ENCODE measurements at places on chromosomes 5 and 9.

GRCh38 chr9:109238655-109239054 is 71.6 kb upstream of the FRRS1L start:
- no peak for DNase-seq

- DNase-seq, result no peak
Observed at GRCh38 chr5:27313549-27313948, 275.2 kb upstream of the CDH9 start.

GRCh38 chr9:3018691-3019230 is 174.9 kb upstream of the PUM3 start:
- DNase-seq, result no peak

GRCh38 chr5:132447196-132447595 is 43.4 kb downstream of the IRF1 start:
- no peak for DNase-seq

DNA sequence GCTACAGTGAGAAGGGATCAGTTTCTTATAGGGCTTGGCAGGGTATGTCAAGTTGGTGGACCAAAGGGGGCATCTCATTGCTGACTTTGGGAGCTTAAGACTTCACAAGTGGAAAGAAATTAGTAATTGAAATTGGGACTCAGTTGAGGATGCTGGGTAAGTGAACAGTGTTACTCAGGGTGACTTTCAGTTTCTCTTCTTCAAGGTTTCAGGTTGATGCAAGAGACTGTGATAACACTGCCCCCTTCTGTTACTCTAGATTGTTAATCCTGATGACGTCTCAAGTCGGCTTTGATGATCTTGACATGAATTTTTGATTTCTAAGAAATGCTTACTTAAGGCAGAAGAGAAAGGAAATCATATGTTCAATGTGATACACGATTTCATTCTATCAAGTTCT is 21.3 kb downstream of the KCTD16 start:
- DNase-seq, result no peak

- DNase-seq, result no peak
Observed at GRCh38 chr5:146306838-146307237, 31.8 kb upstream of the POU4F3 start.

- no peak for DNase-seq
Observed at GRCh38 chr9:37266630-37267029, 146.3 kb downstream of the ZCCHC7 start.

- no peak for DNase-seq
Observed at GRCh38 chr9:77455312-77455927, 192.7 kb downstream of the GNA14 start.

GRCh38 chr9:106387965-106388364 is 475.0 kb upstream of the ZNF462 start:
- no peak for DNase-seq

DNA sequence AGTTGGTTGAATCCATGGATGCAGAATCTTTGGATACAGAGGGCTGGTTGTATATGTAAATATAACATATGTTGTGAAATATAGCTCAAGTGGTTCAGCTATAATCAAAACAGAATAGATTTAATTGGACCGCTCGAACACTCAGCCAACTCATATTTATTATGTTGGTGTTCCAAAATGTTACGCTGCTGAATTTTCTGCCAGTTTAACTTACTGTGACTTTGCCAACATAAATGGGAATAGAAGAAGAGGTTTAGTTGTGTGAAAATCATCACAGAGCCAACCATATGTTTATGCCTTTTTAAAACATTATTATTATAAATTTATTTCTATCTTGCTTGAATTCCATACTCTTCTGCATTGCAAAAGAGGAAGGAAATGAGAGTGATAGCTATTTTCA is 178.2 kb upstream of the FBXL7 start:
- no peak for DNase-seq

GRCh38 chr9:122477826-122478225 is at the start of gene OR1J1:
Gene OR1J1 (minus strand): TSS chr9:122477926. CDS start chr9:122477926, 0 bp downstream.
- DNase-seq, result no peak

DNA sequence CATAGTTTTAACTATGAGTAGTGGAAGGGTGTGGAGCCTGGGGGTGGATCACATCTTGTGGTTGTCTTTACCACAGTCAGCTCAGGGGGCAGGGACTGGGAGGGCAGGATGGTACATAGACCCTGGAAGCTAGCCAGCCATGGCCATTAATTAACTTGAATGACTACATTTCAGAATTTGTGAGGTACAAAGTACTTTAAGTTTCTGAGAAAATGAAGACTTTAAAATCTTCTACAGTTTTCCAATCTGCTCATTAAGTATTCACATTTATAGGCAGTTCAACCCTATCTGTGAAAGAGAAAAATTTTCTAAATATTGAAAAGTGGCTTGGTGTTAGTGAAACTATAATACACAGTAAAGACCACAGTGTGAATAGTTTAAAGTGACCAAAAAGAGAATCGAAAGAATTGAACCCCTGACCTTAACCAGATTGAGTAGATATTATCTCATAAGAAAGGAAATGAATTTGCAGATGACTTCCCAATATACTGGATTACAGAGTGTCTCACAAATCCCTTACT is 234.2 kb upstream of the MEF2C start:
- no peak for DNase-seq

DNA sequence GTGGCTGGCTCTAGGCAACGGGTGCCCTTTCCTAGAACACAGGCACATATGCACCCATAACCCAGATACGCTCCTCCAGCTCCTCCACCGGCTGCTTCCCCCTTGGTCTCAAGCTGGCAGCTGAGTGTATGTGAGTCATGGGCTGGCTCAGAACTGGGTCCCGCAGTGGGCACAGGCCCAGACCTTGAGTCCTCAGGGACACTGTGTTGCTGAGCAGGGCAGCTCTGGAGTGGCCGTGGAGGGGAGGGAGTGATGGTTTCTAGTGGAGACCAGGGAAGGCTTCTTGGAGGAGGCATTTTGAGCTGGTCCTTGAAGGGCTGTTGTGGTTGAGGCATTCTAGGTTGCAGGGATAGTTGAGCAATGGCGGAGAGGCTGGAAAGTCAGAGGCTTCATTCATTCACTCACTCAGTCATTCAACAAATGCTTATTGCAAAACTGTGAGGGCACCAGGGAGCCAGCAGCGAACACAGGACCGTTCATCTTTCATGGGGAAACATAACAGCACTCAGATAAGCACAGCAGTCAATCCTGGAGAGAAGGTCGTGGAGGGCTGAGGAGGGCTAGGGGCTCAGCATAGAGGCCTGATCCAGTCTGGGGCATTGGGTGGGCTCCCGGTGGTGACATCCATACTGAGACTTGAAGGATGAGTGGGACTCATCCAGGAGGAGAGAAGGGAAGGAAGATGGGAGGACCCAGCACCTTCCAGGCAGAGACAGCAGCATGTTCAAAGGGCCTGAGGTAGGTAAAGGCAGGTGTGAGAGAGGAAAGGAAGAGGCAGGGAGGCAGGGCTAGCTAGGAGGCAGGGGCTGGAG is 2.4 kb downstream of the BBLN start:
- no peak for DNase-seq

- no peak for DNase-seq
Observed at GRCh38 chr5:149466457-149466972, 84.7 kb downstream of the CSNK1A1 start.

GRCh38 chr9:88355166-88355565 is 33.1 kb upstream of the SPIN1 start:
- DNase-seq, result no peak

DNA sequence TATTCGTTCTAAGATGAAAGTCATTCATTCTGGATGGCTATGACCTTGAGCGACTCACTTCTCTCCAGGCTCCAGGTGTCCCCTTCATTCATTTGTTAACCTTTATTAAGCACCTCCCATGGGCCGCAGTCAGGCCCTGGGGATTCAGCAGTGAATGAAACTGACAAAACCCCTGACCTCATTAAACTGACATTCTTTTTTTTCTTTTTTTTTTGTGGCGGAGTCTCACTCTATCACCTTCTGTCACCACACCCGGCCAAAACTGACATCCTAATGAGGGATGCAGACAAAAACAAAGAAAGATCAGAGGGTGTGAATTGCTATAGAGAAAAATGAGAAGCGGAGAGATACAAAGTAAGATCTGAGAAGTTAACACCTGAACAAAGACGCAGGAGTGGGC is 16.5 kb upstream of the ODF2 start:
- no peak for DNase-seq

GRCh38 chr9:93194221-93194625 is 10.3 kb downstream of the WNK2 start:
- no peak for DNase-seq

GRCh38 chr9:75132244-75132643 is 43.9 kb downstream of the OSTF1 start:
- DNase-seq, result no peak

GRCh38 chr5:135978212-135978631 is 23.4 kb upstream of the LECT2 start:
- DNase-seq, result no peak

DNA sequence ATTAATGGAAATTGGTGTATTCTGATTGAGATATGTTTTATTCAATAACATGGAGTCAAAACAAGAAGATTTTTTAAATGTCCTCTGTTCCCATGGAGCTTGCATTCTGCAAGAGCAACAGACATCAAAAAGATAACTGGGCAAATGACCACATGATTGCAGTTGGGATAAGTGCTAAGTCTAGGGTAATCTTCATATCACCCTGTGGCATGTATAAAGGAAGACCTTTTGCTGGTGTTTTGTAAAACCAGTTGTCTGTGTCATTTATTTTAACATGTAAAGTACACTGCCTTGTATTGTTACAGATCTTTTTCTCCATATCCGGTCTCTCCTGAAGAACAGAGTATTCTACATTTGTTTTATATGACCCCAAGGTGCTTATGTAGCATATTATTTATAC is 44.0 kb downstream of the PTCD2 start:
- no peak for DNase-seq

DNA sequence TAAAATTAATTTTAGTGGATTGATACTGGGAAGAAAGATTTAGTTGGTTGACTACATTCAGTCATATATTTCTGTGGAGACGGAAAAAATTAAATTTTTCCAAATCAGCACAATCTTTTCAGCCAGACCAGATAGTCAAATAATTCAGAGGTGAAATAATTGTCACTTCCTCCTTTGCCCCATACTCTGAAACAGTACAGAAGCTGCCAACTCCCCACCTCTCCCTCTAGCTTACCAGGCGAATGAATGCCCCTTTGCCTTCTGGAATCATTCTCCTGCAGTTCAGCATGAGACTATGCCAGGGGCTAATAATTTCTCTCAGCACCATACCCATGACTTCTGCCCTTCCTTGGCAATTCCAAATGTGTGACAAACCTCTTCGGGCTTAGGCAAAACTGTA is 43.5 kb downstream of the EBF1 start:
- no peak for DNase-seq

DNA sequence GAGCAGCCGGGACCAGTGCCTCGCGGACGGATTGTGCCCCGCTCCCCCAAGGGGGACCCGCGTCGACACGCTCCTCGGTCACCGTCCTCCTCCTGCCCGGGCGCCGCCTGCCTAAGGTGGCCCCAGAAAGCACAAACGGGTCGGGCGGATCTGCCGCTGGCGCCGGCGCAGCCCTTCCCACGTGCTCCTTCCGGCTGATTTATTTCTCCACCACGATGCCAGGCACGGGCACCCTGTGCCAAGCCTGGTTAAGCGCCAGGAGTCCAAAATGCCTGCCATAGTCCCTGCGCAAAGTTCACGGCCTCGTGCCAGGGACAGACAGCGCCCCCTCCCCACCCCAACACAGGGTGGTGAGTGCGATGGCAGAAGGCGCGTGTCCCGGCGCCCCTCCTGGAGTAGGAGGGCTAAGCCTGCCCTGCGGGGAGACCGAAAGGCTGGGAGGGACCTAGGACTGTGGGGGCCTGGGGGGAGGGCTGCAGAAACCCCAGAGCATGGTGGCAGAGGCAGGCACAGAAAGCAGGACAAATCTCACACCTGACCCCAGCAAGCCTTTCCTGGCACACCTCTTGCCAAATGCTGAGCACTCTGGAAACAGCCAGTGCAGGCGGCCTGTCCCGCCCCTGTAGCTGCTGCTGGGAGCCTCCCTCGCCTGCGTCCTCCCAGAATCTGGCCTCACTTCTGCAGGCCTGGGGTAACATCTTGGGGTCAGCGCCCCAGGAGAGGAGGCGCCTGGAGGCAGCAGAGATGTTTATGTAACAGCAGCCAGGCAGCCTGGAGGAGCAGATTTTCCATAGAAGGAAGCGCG is 1.1 kb upstream of the NOTCH1 start:
- peak; percentile 45 for DNase-seq

GRCh38 chr5:16901021-16901644 is 35.0 kb downstream of the MYO10 start:
- no peak for DNase-seq

DNA sequence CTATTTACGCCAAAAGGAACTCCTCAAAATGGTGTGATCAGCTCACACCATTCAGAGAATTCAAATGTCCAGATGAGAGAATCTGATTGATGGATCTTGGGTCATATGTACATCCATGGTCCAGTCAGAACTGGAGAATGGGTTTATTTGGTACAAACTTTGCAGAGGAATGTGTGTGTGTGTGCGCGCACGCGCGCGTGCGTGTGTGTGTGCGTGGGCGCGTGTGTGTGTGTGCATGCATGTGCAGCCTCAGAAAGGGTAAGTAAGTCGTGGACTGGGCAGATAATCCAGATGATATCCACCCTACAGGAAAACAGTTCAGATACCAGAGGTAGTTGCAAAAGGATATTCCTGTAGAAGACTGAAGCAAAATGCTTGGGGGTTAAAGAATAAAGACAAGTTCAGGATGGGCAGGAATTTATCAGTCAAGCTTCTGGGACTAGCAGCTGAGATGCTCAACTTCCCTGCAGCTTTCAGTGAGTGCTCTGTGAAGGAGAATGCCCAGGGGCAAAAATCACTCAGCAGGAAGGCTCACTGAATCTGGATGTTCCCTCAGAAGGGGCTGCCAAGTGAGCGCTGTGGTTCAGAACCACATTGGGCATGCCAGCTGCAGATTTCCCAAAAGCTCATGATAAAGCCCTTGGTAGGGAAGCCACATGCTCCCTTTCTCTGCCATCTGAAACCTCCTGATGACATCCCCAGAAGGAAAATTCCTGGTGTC is 440.5 kb upstream of the SGCD start:
- DNase-seq, result no peak

DNA sequence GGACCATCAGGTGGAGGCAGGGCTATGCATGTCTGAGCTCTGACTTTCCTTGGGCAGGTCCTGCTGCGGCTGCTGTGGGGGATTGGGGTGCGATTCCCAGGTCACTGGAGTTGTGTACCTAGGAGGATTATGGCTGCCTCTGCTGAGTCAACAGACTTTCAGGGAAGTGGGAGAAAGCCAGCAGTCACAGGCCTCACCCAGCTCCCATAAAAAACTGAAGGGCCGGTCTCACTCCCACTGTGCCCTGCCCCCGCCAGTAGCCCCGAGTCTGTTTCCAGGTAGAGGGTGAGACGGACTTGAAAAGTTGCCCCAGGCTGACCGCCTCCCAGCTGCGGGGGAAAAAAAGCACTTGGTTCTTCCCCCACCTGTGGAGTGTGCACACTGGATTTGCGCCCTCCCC is 76.7 kb downstream of the FAM170A start:
- no peak for DNase-seq

- no peak for DNase-seq
Observed at GRCh38 chr5:12095808-12096281, 191.6 kb upstream of the CTNND2 start.
